ENCODE measurements at places on chromosomes 5 and 9.

- peak; percentile 79 for DNase-seq
Measured at GRCh38 chr9:128339761-128340690, at the start of gene SLC27A4. Gene SLC27A4 (plus strand): TSS chr9:128340527. CDS start chr9:128343133, 2,606 bp downstream.

GRCh38 chr5:72515211-72515610 is 8.0 kb upstream of the ZNF366 start:
- no peak for DNase-seq

- DNase-seq, result peak; percentile 94
Measured at GRCh38 chr9:35906923-35907699, 1.1 kb downstream of the HRCT1 start.

- DNase-seq, result no peak
Measured at GRCh38 chr9:130732136-130732535, 38.6 kb downstream of the EXOSC2 start.

- no peak for DNase-seq
Measured at GRCh38 chr9:132978451-132979131, at the start of gene GFI1B. Gene GFI1B (plus strand): TSS chr9:132978694. CDS start chr9:132986679, 7,985 bp downstream.

GRCh38 chr5:36740259-36740898 is 134.0 kb downstream of the SLC1A3 start:
- peak; percentile 33 for DNase-seq

All from foreskin fibroblast (primary cell).